ENCODE measurements at places on chromosomes 2 and 18.

GRCh38 chr2:152620985-152621384, 96.3 kb downstream of the PRPF40A start:
- DNase-seq = no peak

GRCh38 chr2:170585067-170585466, 130.1 kb upstream of the SP5 start:
- DNase-seq = no peak

- DNase-seq = no peak
These were observed 595.5 kb upstream of the ID2 start for GRCh38 chr2:8086357-8086756.

GRCh38 chr2:226190479-226191252, 609.0 kb downstream of the IRS1 start:
- no peak for DNase-seq

DNA sequence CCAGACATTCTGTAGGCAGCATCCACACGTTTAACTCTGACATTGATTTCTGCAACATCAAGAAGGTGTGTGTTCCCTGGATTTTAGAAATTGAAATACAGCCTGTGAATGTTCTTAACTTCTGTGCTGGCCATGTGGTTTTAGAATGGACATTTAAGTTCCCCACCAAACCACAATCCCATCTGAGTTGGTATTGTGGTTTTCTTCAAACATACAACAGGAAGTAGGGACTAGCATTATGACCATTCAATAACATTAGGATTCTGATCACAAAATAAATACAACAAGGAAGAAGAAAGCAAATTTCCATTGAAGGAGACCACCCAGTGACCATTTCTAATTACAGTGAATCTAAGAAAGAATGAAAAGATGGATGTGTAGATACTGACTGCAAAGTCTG, 51.2 kb downstream of the MAP3K20 start:
- DNase-seq = no peak

DNA sequence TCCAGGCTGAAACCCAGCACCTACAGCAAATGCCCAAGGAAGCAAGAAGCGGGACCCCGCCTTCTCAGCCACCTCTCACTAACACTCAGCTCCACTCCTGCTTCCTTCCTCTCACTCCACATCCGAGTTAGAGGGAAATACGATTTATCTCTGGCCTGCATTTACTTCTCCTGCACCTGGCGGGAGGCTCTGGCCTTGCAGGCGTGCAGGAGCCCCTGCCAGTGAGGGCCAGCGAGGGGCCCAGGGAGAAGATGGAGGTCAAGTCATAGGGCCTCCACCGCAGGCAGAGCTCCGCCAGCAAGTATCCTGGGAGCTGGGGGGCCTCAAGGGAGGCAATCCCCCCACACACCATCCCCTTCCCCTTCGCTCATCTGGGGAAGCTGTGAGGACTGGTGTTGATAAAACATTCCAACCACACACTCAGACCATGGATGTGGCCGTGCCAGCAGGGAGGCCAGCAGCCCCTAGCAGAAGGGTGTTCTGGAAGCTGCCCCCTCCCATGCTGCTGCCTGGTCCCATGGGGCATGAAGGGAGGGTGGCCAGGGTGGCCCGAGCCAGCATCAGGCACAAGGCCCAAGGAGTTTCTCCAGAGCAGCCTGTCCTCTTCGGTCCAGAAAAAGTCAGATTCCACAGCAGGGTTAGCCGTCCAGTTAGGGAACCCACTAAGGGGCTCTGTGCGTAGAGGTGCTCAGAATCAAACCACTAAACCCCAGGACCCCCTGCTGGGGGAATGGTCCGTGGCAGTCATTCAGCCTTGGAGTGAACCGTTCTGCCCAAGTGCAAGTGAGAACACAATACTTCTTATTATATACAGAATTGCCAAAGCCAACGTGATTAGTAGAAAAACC, 91.2 kb downstream of the HDAC4 start:
- DNase-seq = no peak

DNA sequence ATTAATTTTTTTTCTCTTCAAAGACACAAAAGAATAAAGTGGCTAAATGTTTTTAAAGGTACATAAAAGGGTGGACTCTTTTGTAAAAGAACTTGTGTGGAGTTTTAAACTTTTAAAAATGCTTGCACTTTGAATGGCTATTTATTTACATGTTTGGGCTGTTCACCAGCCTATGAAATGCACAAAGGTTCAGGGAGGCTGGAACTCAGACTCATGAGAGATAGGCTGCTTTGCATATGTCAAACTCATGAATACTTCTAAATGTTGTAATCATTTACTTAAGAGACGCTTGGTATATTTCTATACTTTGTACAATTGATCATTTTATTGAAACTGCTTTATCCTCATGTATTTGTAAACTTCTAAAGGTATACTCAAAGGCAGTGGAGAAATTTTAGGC, 79.9 kb downstream of the ZEB2 start:
- no peak for DNase-seq

- DNase-seq = no peak
These were observed 8.5 kb upstream of the DAW1 start for GRCh38 chr2:227862741-227863588.

- peak; percentile 26 for DNase-seq
These were observed 114.8 kb upstream of the PTPRM start for GRCh38 chr18:7452331-7452730.

GRCh38 chr2:71756280-71756906, 303.0 kb downstream of the DYSF start:
- no peak for DNase-seq

DNA sequence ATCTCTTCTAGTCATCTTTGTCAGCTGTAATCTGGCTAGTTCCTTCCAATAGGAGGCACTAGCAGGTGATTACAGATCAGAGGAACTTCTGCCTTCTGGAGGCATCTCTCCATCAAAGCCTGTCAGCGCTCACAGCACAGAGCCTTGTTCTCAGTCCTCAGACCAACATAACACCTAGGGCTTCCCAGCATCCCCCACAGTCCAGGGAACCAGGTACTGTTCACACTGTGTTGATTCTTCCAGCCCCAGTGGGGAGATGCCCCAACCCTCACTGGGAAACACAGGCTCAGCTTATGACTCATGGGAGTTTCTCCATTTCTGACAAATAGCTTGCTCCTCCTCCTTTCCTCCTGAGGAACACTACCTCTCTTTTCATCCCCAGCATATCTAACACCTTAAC, 601.7 kb downstream of the CBLN2 start:
- no peak for DNase-seq

- DNase-seq = no peak
These were observed 36.2 kb downstream of the LRRFIP1 start for GRCh38 chr2:237663517-237664110.

All from germinal center (tissue), 1 donor.